ENCODE measurements at places on chromosomes 12 and 14. TPM values are rescaled to one million over a fixed set of nuclear protein-coding genes. Genes with fewer than 3 reads are reported as not detected.

- no peaks in the 10 kb centered on the region for H3K27me3 ChIP-seq
- H3K4me1 ChIP-seq: no peaks in the 10 kb centered on the region
- H3K4me3 ChIP-seq: no peak overlapping the region
- no peak overlapping the region for H3K27ac ChIP-seq
- no peaks in the 10 kb centered on the region for H3K36me3 ChIP-seq
Measured at GRCh38 chr12:30095511-30095910, 311.8 kb upstream of the TMTC1 start.

DNA sequence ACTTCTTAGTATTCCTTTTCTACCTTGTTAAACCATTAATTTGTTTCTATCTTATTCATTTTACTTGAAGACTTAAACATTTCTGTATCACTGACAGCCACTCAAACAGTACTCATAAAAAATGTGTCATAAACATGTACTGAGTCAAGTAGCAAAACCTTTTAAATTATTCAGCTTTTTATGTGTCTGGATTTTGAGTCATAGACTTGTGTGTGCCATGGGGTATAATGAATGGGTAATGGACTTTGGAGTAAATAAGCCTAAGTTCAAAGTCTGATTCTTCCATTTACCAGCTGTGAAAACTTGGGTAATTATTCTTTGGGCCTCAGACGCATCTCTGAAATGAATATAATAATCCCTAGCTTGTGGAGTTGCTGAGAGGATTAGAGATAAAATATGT, 199.0 kb downstream of the RAD51B start:
- no peak for DNase-seq
- no peak overlapping the region for H3K27ac ChIP-seq
- H3K27me3 ChIP-seq: no peaks in the 10 kb centered on the region
- H3K4me1 ChIP-seq: no peaks in the 10 kb centered on the region

- H3K4me3 ChIP-seq: peak overlapping the region; percentile 15
- no peaks in the 10 kb centered on the region for H3K36me3 ChIP-seq
- peaks cover 16% of the 10 kb centered on the region for H3K4me1 ChIP-seq
- peaks cover 6% of the 10 kb centered on the region for H3K27me3 ChIP-seq
- no peak for DNase-seq
Measured at GRCh38 chr12:119328111-119328510, 6.4 kb upstream of the CCDC60 start.

DNA sequence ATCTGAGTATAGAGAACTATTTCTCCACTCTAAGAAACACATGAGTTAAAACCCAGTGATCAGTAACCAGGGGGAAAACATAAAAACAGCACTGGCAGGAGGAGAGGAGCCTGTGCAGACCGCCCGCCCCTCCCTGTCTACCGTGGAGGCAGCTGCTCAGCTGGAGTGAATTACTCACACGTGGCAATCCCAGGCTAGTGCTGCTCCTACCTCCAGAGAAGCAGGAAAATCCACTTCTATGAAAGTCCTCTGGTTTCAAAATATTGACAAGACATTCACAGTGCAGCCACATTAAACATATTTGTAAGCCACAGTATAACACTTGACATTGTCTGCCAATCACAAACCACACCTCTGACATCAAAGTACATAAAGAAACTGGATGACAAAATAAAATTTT, 16.7 kb downstream of the TMEM132D start:
- no peak overlapping the region for H3K27ac ChIP-seq
- no peak for DNase-seq
- H3K27me3 ChIP-seq: peaks cover 3% of the 10 kb centered on the region
- H3K4me1 ChIP-seq: no peaks in the 10 kb centered on the region
- no peaks in the 10 kb centered on the region for H3K36me3 ChIP-seq

GRCh38 chr14:25215607-25216006, 165.7 kb upstream of the STXBP6 start:
- H3K27ac ChIP-seq: no peak overlapping the region
- no peak overlapping the region for H3K4me3 ChIP-seq
- no peaks in the 10 kb centered on the region for H3K27me3 ChIP-seq
- H3K36me3 ChIP-seq: no peaks in the 10 kb centered on the region

MANSC4 gene
- total RNA-seq: not detected

DNA sequence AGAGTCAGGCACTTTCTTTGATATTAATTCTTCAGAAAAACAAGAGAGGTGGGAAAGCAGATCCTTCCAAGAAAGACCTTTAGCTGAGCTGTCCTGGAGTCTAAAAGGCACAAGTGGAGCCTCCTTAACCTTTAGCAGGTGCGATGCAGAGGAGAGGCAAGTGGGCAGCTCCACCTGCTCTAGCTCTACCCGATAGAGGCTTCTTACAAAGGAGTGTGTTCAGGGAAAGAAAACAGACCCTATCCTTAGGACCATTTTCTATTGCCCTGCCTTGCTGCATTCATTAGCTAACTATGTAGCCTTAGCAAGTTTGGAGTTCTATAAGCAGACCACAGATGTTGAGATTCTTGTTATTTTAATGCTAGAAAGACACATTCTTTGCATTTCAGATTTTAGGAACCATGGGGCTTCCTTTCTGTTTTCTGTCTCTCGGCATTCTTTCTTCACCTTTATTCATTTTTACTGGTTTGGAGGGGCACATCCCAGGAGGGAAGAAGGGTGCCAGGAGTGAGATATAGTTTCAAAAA, 214.5 kb downstream of the EGLN3 start:
- H3K36me3 ChIP-seq: no peaks in the 10 kb centered on the region
- H3K27ac ChIP-seq: no peak overlapping the region
- no peak for DNase-seq
- H3K4me3 ChIP-seq: no peak overlapping the region
- H3K27me3 ChIP-seq: no peaks in the 10 kb centered on the region

DNA sequence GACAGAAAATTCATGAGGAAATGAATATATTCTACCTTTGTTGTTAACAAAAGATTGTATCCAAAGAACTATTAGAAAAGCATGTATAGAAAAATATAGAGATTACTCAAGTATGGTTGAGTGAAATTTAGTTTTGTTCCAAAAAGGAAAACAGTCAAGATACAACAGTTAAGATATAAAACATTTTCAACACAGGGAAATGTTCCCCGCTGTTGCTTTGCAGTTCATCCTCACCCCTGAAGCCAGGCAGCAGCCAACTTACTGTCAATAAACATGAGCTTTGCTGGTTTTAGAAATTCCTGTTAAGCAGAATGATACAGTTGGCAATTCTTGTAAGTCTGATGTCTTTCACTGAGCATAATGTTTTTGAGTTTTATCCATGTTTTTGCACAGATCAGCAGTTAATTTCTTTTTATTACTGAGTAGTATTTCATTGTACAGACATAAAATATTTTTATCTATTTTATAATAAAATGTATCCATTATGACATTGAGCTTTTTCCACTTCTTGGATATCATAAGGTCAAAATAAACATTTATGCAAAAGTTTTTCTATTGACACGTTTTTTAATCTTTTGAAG, 1.2 kb upstream of the CLEC2B start:
- H3K27ac ChIP-seq: peak overlapping the region; percentile 89
- no peaks in the 10 kb centered on the region for H3K36me3 ChIP-seq
- H3K4me3 ChIP-seq: peak overlapping the region; percentile 63
- no peak for DNase-seq
- peaks cover 5% of the 10 kb centered on the region for H3K4me1 ChIP-seq
- H3K27me3 ChIP-seq: no peaks in the 10 kb centered on the region

LRRK2 gene
- 6.7 TPM for total RNA-seq

DNA sequence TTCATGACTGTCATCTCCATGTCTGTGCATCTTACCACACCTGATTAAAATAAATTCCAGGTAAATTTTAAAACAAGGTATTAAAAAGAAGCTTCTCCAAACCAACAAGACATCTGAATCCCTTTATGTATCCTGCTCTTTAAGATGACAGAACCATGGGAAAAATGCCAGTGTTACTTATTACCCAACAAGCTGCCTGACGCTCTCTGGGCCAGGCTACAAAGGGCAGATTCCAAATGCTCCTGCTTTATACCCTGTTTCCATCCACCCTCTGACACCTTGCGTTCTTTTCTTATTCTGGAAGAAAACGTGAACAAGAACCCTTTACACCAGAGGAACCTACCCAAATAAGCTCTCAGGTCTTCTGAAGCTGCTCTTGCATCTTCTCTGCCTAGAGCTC, 70.7 kb downstream of the SLC8A3 start:
- H3K27ac ChIP-seq: no peak overlapping the region
- H3K36me3 ChIP-seq: no peaks in the 10 kb centered on the region
- no peaks in the 10 kb centered on the region for H3K4me1 ChIP-seq
- peaks cover 81% of the 10 kb centered on the region for H3K27me3 ChIP-seq
- DNase-seq: no peak

- no peaks in the 10 kb centered on the region for H3K27me3 ChIP-seq
- no peak overlapping the region for H3K27ac ChIP-seq
- H3K4me3 ChIP-seq: no peak overlapping the region
- H3K4me1 ChIP-seq: no peaks in the 10 kb centered on the region
Measured at GRCh38 chr14:63632932-63633514, 8.6 kb downstream of the WDR89 start.

GPR135 gene
- 2.2 TPM for total RNA-seq

DNA sequence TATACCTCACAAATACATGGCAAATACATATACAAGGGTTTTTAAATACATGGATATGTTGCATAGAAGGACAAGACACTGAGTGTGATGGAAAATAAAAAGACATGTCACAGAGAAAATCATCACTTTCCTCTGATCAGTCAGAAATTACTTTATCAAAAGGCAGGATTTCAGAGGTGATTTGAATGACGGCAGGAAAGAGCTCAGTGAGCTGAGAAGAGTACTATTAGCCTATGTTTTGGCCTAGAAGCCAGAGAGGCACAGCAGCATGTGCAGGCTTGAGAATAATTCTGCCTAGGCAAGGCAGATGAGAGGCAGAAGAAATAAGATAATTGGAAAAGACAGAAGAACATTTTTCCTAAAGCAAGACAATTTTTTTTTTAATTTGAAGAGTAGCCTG, 94.9 kb downstream of the BCAT1 start:
- H3K4me1 ChIP-seq: no peaks in the 10 kb centered on the region
- no peak overlapping the region for H3K4me3 ChIP-seq
- H3K27me3 ChIP-seq: no peaks in the 10 kb centered on the region
- no peaks in the 10 kb centered on the region for H3K36me3 ChIP-seq
- H3K27ac ChIP-seq: no peak overlapping the region

DNA sequence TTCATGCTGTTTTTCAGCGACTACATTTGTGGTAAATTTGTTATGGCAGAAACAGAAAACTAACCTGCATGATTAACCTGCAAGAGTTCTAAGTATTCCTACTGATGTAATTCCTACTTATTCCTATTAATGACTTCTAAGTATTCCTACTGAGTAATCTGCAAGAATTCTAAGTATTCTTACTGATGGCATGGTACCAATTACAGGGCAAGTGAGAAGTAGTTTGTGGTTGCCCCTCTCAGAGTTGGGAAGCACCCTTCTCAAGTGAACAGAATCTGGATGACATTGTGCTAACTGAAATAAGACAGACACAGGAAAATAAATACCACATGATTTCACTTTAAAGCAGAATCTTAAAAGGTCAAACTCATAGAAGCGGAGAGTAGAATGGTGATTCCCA, 100.9 kb upstream of the CPNE8 start:
- H3K27ac ChIP-seq: no peak overlapping the region
- H3K4me3 ChIP-seq: no peak overlapping the region
- no peaks in the 10 kb centered on the region for H3K4me1 ChIP-seq
- H3K36me3 ChIP-seq: no peaks in the 10 kb centered on the region
- H3K27me3 ChIP-seq: no peaks in the 10 kb centered on the region

DNA sequence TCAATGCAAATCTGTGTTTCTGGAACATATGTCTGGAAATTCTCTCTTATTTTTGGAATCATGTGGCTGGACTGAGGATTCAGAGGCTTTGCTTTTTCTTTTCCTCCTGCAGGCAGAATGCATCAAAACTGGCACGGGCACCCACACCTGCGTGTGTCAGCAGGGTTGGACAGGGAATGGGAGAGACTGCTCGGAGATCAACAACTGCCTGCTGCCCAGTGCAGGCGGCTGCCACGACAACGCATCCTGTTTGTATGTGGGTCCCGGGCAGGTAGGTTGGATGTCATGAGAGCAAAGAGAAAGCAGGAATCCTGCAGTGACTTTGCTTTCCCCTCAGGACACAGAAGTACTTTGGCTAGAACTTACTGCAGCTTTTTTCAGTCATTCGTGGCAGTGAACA, 90.3 kb downstream of the STAB2 start:
- H3K4me3 ChIP-seq: no peak overlapping the region
- H3K27me3 ChIP-seq: peaks cover 35% of the 10 kb centered on the region
- H3K36me3 ChIP-seq: no peaks in the 10 kb centered on the region
- DNase-seq: no peak

- peaks cover 47% of the 10 kb centered on the region for H3K4me1 ChIP-seq
- H3K27ac ChIP-seq: no peak overlapping the region
- H3K4me3 ChIP-seq: no peak overlapping the region
- H3K36me3 ChIP-seq: no peaks in the 10 kb centered on the region
- no peaks in the 10 kb centered on the region for H3K27me3 ChIP-seq
Measured at GRCh38 chr12:4323396-4323795, 2.4 kb downstream of the TIGAR start.

DCP1B gene
- 1.7 TPM for total RNA-seq

DNA sequence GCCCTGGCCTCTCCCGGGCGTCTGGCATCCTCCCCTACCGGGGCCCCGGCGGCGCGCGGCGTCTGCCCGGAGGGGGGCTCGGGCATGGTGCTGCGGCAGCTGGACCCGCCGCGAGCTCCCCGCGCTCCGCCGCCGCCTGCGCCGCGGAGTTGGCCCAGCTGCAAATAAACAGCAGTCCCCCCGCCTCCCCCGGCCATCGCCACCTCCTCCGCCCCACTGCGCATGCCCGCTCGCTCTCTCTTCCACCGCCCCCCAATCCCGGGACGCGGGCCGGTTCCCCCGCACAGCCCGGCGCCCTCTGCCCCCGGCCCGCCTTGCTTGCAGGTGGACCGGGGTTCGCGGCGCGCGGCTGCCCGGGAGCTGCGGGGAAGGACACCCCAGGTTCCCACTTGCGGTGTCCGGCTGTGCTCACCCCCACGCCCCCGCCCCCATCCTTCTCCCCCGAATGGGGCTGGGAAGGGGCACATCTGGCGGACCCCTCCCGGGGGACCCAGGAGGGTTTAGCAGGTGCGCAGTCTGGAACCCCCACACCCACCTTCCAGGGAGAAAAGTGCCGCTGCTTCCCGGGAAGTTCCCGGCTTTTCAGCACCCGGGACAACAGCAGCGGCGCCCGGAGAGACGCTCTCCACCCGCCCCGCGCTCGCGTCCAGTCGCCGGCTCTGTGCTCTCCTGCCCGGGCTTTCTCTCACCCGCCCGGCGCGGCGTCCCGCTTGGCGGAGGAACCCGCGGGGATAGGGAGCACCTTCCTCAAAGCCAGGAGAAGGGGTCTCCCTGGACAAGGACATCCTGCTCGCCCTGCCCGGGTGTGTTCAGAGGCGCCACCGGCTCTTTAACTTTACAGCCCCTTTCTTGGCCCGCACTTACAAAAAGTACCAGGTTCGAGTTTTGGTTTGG, at the start of gene TMTC1:
Gene TMTC1 (minus strand): TSS at position 170 of the 894 bp plus-strand sequence. CDS start 191 bp downstream, outside the sequence.
- peak; percentile 90 for DNase-seq
- peak within 1 kb of the TSS; percentile 94 for H3K4me3 ChIP-seq
- H3K27me3 ChIP-seq: no peaks in the 10 kb centered on the region
- H3K36me3 ChIP-seq: peaks cover 8% of the 10 kb centered on the region

- DNase-seq: no peak
- H3K4me1 ChIP-seq: peaks cover 100% of the 10 kb centered on the region
- H3K27me3 ChIP-seq: no peaks in the 10 kb centered on the region
- H3K27ac ChIP-seq: peak overlapping the region; percentile 93
- H3K4me3 ChIP-seq: no peak overlapping the region
Measured at GRCh38 chr12:124683152-124684124, 116.0 kb upstream of the NCOR2 start.
